ENCODE measurements at places on chromosomes 4 and X. TPM values are rescaled to one million over a fixed set of nuclear protein-coding genes. Genes with fewer than 3 reads are reported as not detected.

The GJB1 gene
- not detected for total RNA-seq

The SATL1 gene
- total RNA-seq, result not detected

The CXCL10 gene
- total RNA-seq, result not detected

The MCF2 gene
- 0.07 TPM for total RNA-seq

The AR gene
- total RNA-seq, result 3.1 TPM

The HS3ST1 gene
- total RNA-seq, result 0.59 TPM

The GRPR gene
- not detected for total RNA-seq

The CT83 gene
- not detected for total RNA-seq

The RAB40A gene
- total RNA-seq, result not detected

The MTCP1 gene
- 15.8 TPM for total RNA-seq

The HMGB2 gene
- 131 TPM for total RNA-seq
